Non-pigmented ciliary epithelial cell (primary cell): ENCODE measurements at places on chromosomes 13 and 19.

DNA sequence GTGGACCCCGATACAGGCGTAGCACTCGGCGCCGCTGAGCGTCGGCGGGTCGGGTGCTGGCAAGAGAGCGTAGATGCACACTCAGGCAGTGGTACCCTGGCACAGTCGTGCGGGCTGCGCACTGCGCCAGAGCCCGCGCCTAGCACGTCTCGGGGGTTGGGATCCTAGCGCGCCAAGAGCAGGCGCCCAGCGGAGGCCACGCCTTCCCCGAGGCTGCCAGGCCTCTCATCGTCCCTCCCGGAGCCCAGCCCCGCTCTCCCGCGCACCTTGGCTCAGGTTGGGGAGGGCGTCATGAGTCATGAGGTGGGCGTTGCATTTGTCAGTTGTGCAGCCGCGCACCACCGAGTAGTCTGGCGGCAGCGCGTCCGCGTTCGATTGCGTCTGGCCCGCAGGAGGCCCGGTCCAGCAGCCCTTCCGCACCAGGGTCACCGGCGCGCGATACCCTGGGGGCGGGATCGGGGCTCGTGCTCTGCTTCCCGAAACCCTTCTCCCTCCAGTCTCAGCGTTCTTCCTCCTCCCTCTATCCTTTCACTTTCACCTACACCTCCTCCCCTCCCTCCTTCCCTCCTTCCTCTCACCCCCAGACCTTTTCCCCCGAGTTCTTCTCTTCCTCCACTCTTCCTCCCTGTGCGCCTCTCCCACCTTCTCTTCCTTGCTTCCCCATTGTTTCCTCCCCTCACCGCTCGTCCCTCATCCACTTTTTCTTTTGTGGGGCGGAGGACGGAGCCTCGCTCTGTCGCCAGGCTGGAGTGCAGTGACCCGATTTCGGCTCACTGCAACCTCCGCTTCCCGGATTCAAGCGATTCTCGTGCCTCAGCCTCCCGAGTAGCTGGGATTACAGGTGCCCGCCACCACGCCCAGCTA lies 3.5 kb downstream of the LYPD5 start:
- DNase-seq: no peak

DNA sequence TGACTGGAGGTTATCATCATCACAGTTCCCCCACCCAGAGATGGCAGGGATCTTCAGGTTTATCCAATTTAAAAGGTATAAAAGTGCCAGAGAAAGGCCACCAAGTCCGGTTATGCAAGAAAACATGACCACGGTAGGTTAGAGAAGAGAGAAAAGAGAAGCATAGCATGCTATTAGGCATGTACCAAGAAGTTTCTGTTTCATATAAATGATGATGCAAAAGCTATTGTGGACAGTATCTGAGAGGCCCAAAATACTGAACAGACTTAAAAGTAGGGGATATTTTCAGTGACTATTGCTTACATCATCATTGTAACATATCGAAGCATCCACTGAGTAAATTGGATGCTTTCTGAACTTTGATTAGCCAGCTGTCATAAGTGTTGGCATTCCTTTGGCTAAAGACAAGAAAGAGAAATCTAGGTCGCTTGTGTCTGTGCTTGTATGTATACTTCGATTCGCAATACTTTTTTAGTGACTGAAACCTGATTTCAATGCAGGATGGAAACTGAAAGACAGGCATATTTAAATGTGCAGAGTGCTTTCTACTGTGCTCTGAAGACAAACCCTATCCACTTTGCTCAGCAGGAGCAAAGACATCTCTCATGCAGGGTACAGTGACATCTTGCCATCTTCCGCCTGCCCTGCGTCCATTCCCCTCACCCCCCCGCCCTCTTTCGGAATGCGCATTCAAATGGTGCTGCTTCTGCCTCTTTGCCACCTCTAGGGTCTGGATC lies 180.3 kb downstream of the SHISA2 start:
- no peak for DNase-seq

- no peak for DNase-seq
Observed at GRCh38 chr19:51097796-51098195, 10.4 kb downstream of the CTU1 start.

DNA sequence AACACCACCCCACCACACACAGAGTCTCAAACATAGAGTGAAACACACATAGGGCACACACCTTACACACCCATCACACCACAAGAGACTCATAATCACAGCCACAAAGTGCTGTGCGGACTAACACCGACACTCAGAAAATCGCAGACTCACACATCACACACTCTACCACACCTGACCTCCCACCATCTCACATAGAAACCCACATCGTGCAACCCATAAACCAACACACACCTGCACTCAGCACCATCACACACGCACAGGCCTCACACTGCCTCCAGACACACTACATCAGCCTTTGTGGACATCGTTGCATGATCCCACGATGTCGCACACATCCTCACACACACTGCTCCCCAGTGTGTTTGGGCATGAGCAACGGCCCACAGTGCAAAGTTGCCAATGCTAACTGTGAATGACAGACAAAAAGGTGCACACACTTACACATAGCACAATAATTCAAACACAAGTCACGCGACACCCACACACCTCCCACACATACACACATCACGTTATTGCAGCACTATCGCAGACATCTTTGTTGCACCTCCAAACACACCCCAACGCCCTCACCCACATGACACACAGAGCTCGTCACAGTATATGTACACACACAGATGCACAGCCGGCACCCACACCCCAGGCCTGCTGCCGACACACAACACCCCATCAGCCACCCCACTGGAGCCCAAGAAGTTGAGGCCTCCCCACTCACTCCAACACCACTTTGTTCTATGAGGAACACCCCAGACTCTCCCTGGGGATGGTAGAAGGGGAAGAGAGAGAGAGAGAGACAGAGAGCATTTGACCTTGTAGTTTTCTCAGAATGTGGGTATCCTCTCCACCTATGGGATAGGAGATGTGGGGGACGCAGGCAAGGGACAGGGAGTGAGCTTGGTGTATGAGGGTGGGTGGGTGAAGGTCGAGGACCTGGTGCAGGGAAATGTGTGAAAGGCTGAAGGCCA lies 1.2 kb upstream of the ATP1A3 start:
- DNase-seq: no peak

- no peak for DNase-seq
Observed at GRCh38 chr13:65638572-65639168, 1591.5 kb downstream of the PCDH9 start.

GRCh38 chr13:60727140-60727539 lies 330.1 kb downstream of the TDRD3 start:
- DNase-seq: no peak

- no peak for DNase-seq
Observed at GRCh38 chr19:4586245-4586644, 26.8 kb upstream of the SEMA6B start.

DNA sequence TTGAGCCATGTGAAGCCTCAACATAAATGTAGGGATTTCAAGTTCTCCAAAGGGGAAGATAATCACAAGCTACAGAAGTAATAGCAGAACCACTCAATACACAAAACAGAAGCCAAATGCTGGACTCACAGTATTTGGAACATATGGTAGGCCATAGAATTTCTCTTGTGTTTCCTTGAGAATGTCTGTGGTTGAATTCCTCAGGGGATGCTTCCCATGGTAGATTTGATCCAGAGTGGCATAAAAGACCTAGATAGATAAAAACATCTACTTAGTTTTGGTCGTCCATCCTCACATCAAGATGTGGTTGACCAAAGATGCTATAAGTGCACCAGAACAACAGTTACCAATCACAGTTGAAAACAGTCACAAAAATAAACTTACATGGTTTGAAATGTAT lies 83.4 kb downstream of the MIPEP start:
- no peak for DNase-seq

- DNase-seq: no peak
Observed at GRCh38 chr19:4645718-4646117, 6.4 kb downstream of the TNFAIP8L1 start.

GRCh38 chr13:113607056-113607888 lies 22.7 kb downstream of the TFDP1 start:
- no peak for DNase-seq

- no peak for DNase-seq
Observed at GRCh38 chr19:48750771-48751504, 1.5 kb downstream of the FUT1 start.

- no peak for DNase-seq
Observed at GRCh38 chr13:69264362-69265334, 843.0 kb upstream of the ATXN8OS start.

DNA sequence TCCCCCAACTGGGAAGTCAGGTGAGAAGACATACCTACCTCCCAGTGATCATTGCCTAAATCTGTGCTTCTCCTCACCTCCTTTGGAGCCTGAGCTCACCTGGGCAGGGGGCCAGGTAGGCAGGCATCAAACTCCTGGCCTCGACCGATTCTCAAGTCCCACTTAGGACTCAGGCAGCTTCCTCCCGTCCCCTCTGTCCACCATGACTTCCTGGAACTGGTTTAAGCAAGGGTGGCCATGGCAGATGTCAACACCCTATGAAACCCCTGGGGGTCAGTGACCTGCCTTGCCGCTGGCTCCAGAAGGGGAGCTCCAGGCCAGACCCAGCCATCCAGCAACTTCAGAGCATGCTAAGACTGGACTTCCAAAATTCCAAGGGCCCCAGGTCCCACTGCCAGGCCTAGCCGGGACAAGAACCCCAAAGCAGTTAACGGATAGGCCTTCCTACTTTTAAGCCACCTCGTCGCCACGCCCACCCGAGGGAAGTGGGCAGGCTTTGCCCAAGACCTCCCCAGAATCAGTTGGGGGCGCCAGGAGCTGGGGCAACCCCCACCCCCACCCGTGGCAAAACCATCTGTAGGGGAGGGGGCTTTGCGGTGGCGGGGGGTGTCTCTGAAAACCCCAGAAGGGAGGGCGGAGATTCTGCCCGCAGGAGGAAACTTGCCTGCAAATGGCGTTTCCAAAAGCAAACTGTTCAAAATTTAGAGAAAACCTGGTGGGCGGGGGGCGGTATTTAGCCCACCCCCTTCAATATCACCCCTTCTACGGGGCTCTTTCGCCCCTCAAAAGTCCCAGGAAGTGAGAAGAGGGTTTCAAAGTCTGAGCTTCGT lies 657 bp downstream of the PLIN3 start:
- DNase-seq: no peak

- DNase-seq: no peak
Observed at GRCh38 chr13:71285700-71286099, 581.3 kb downstream of the DACH1 start.
